Breast epithelium (tissue), 4 donors: ENCODE measurements at places on chromosomes 7 and 10. TPM values are rescaled to one million over a fixed set of nuclear protein-coding genes. Genes with fewer than 3 reads are reported as not detected.
A peak's percentile ranks its signal among the peaks of the same experiment; 100 is the strongest.

GRCh38 chr10:133442967-133443924 is 10.5 kb upstream of the SCART1 start:
- DNase-seq, result peak; percentile 33

The ANKRD22 gene
- total RNA-seq, result 1.6 TPM

DNA sequence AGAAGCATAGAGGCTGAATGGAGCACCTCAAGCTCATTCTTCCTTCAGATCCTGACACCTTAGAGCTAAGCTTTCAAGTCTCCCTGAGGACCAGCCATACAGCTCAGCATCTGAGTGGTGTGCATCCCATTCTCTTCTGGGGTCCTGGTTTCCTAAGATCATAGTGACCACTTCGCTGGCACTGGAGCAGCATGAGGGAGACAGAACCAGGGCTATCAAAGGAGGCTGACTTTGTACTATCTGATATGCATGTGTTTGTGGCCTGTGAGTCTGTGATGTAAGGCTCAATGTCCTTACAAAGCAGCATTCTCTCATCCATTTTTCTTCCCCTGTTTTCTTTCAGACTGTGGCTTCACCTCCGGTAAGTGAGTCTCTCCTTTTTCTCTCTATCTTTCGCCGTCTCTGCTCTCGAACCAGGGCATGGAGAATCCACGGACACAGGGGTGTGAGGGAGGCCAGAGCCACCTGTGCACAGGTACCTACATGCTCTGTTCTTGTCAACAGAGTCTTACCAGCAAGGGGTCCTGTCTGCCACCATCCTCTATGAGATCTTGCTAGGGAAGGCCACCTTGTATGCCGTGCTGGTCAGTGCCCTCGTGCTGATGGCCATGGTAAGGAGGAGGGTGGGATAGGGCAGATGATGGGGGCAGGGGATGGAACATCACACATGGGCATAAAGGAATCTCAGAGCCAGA is 31.0 kb downstream of the PRSS2 start:
- DNase-seq, result no peak

- peak; percentile 78 for DNase-seq
Measured at GRCh38 chr7:129780257-129780973, 168.9 kb downstream of the NRF1 start.

DNA sequence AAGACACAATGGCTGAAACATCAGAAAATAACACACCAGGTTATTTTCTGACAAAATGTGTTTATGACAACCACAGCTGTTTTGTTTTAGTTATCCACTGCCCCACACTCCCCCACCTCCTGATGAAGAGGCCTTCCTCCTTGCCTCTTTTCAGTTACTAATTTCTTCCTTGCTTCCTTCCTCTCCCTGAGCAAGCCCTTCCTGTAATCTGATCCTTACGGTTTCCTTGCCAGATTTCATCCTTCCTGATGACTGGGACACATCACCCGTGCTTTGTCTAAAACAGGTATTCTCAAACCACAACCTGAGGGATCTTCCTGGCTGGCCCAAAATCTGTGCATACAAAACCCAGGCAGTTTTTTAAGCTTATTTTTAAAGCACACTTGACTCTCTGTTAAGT is 39.4 kb downstream of the CHST15 start:
- DNase-seq, result no peak
